Fibroblast of skin of left quadriceps (primary cell): ENCODE measurements at places on chromosomes 13 and 19.
A peak's percentile ranks its signal among the peaks of the same experiment; 100 is the strongest.

- DNase-seq = no peak
These were observed 27.3 kb downstream of the TM9SF2 start for GRCh38 chr13:99528547-99528946.

- DNase-seq = no peak
These were observed 27.1 kb downstream of the MBNL2 start for GRCh38 chr13:97249093-97249795.

DNA sequence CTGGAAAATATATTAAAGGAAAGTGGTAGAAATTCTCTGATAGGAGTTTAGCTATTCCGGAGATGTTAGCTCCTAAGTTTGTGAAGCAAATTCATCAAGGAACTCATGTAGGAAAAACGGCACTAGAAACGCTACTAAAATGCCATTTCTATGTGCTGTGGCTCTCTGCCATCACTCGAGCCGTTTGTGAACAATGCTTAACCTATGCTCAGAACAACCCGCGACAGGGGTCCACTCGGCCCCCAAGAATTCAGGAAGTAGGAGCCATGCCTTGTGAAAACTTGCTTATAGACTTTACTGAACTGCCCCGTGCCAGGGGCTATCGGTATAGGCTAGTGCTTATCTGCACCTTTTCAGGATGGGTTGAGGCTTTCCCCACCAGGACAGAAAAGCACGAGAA is 14.2 kb upstream of the SLC15A1 start:
- DNase-seq = no peak

- no peak for DNase-seq
These were observed 6.8 kb upstream of the DGKH start for GRCh38 chr13:42041684-42042035.

DNA sequence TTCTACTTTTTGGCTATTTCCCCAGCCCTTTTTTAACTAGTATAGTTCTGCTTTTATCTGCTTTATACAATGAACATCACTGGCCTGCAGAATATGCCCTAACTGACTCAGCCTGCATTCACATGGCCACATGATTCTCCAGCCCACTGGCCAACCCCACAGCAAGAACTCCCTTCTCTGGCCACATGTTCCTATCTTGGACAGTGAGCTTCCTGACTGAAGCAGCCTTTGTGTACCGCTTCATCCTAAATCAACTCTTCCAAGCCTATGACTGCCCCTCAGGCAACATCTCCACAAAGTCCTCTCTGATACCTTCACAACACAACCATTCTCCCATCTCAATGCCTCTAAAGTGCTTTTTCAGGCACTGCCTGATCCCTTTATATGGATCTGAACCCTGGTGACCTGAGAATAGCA is 214.1 kb downstream of the COL4A1 start:
- DNase-seq = no peak

DNA sequence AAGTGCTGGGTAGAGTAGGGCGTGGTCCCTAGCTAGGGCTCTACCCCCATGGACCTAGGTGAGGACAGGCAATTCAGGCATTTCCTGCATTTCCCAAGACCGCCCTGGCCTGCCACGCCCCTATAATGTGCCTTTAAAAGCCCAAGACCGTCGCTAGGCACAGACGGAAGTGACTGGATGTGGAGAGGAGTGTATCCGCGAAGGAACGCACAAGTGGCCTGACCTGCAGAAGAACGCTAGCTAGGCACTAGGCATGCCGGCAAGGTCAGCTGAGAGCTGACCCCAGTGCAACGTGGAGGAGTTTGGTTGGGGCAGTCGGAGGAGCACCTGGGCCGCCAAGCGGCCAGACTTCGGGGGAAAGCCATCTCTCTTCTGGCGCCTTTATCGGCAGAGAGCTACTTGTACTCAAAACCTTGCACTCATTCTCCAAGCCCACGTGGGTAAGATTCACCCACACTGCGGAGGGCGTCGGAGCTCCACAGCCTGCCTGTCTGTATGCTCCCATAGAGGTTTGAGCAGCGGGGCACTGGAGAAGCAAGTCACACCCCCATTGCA is 370.0 kb downstream of the FGF9 start:
- no peak for DNase-seq

DNA sequence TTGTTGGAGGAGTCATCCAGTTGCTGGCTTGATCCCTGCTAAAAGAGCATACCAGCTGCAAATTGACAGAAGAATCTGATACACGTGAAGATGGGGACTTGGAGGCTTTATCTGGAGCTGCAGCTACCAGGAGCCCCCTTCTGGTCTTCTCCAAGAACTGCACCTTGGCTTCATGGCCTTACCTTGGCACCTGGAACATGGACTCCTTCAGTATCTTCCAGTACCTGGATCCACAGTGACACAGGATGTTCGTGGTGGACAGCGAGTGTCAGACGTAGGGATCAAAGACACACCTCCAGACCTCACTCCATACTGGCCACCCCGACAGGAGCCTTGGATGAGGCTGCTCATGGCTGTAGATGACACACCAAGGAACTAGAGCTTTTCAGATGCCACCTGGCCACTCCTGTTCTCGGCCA is 9.9 kb upstream of the ACSBG2 start:
- peak; percentile 48 for DNase-seq

DNA sequence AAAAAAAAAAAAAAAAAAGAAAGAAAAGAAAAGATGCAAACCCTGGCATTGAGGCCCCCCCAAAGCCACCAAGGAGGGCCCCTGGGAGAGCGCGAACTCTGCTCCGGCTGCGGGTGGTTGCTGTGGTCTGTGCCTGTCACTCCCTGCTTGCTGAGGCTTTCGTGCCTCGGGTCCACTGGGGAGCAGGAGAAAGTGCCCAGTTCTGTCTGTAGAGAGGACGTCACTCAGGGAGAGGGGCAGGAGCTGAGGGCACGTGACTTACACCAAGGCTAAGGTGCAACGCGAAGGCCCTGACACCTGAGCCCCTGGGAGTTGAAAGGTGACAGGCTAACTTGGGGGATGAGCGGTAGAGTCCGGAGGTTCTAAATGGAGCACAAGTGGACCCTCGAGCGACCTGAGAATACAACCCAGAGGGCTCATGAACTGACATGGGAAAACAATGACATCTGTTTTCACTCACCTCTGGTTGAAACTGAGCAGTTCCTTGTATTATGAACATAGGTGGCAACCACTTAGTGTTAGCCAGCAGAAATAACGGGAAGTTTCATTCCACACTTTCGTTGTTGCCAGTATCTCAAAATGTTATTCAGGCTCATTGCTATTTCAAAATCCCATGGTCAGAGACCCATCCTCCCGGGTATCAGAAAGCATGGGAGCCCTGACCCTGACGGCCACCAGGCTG is 69.2 kb upstream of the TM9SF2 start:
- no peak for DNase-seq

DNA sequence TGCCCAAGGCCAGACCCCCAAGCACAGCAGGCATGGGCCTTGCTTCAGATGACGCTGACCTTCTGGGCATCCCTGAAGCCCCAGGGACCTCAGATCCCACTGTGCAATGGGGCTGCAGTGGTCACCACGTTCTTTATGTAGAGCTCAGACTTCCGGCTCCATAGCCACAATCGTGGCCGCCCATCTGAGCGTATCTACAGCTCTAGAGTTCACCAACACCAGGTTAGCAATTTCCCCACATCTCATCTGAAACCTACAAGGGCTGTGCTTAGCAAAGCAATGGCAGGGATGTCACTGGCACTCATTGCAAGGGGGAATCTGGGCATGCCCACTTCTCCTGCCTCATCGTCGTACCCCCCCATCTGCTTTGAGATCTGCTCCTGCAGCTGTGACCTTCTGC is 384.4 kb upstream of the TSHZ3 start:
- no peak for DNase-seq

GRCh38 chr13:41552031-41552430 is 94.7 kb downstream of the RGCC start:
- no peak for DNase-seq

DNA sequence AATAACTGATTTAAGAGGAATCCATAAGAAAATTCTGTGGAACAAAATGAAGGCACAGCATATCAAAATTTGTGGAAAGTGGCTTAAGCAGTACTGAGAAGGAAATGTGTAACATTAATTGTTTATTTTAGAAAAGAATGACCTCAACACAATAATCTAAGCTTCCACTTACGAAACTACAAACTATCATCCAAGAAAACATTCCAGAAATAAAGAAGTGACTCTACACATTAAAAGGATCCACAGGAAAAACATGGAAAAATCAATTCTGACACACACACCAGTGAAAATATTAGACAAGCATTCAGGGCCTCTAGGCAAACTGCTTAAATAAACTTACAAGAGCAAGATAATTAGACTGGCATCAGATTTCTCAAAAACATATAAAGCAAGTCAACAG is 14.0 kb downstream of the EXOSC8 start:
- DNase-seq = no peak

- no peak for DNase-seq
These were observed 16.8 kb upstream of the SLC35E1 start for GRCh38 chr19:16588824-16589577.

DNA sequence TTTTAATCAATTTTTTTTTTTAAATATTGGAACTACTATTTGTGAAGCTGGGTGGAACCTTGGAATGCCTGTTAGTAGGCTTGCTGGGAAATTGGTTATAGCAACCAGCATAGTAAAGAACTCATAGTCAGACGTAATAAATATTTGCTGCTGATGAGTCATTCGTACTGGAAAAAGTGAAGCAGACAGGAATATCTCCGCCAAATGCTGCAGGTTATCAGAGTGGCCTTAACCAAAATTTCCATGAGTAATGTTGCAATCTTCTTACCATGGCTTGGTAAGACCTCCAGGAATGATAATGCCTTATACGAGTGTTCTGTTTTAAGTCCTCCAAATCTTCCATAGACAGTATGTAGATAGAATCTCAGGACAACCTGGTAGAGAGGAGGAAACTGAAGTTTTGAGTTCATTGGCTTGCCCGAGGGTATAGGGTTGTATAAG is 34.2 kb downstream of the MBNL2 start:
- peak; percentile 83 for DNase-seq

GRCh38 chr19:58553799-58554493 is 959 bp downstream of the CHMP2A start:
- no peak for DNase-seq

- DNase-seq = no peak
These were observed 558 bp upstream of the PPAN start for GRCh38 chr19:10105509-10106099.

- DNase-seq = no peak
These were observed 84.9 kb downstream of the ZIC5 start for GRCh38 chr13:99886706-99887105.

GRCh38 chr13:35160896-35161295 is 218.8 kb downstream of the NBEA start:
- DNase-seq = no peak

DNA sequence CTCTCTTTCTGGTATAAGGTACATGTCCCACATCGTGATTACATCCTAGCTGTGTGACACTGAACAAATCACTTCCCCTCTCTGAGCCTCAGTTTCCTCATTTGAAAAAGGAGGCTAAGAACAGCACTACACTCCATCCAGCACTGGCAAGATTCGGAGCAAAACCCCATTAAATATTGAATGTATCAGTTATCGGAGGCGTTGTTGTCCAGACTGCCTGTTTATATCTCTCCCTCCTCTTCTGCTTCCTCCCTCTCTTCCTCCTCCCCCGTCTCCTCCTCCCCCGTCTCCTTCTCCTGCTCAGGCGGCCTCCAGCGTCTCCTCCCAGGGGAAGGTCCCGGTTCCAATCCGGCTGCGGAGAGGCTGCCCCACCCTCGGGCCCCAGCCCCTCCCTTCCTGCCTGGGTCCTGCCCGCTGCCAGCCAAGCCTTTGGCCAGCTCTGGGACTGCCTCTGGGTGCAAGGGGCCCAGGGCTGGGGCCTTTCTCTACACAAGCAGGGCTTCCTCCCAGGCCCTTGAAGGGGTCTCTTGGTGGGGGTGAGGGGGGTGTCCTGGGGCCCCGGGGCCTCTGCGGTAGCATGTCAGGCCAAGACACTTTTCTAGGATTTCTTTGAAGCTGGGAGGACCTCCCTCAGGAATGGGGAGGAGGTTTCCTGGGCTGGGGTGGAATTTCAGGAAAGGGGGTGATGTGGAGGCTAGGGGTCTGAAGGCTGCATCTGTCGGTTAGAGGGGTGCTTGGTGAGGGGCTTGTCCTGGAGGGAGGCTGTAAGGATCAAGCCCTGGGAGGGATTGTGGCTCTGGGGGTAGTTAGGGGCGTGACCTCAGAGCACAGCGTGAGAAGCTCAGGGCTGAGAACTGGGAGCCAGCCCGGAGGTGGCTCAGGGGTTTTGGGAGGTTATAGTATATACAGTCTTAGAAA is 1.9 kb downstream of the RRAS start:
- peak; percentile 40 for DNase-seq

DNA sequence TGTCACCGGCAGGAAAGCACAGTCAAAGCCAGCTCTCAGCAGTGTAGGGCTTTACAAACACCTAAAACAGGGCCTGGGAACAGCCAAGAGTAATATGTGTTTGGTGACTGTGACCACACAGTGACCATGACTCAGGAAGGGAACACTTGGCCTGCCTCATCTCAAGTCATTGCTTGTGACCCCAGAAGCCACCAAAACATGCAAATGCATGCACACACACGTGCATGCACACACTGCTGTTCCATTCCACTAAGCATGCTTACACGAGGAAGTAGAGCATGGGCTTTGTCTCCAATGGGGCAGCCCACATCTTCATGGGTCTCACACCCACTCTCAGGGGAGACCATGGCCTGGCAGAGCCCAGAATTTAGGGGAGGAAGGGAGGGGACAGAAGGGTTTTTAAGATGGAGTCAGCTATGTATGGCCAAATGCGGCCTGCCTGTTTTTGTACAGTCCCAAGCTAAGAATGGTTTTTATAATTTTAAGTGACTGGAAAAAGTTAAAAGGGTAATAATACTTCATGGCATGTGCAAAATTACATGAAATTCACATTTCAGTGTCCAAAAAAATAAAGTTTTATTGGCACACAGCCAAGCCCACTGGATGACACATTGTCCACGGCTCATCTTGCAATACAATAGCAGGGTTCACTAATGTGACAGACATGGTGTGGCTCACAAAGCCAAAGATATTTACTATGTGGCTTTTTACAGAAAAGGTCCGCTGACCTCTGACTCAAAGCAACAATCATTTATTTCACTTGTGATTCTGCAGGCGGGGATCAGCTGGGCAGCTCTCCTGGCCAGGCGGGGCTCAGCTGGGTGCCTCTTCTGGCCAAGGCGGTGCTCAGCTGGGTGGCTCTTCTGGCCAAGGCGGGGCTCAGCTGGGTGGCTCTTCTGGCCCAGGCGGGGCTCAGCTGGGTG is 17.3 kb downstream of the ZFR2 start:
- no peak for DNase-seq
